ENCODE measurements at places on chromosomes 16 and 17.

- DNase-seq: no peak
Observed at GRCh38 chr16:30941600-30942425, 7.1 kb upstream of the ORAI3 start.

GRCh38 chr16:29694384-29695195 lies 15.6 kb downstream of the QPRT start:
- DNase-seq: no peak

GRCh38 chr17:5127910-5128309 lies 12.1 kb downstream of the USP6 start:
- no peak for DNase-seq

DNA sequence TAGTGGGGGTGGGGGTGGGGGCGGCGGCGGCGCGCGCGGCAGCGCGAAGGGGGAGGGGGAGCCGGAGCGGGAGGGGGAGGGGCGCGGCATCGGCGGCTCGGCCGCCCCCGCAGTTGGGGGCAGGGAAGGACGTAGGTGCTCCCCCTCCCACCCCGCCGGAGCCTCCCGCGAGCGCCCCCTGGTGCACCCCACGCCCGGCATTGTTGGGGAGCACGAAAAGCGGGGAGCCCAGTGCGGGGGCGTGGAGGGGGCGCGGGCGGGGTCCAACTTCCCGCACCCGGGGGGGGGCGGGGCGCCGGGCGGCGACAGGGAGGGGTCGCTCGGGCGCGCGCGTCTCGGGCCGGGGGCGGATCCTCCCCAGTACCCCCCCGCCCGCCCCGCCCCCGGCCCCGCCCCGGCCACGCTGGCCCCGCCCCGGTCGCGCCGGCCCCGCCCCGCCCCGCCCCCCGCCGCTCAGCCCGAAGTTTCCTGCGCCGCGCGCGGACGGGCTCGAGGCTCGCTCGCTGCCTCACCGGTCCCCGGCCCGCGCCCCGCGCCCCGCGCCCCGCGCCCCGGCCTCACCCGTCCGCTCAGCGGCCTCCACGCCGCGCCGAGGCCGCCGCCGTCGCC lies at the start of gene CACNA1H:
Gene CACNA1H, plus strand, starts transcription at position 456 of the 609 bp plus-strand sequence. CDS start 632 bp downstream, outside the sequence.
- no peak for DNase-seq

DNA sequence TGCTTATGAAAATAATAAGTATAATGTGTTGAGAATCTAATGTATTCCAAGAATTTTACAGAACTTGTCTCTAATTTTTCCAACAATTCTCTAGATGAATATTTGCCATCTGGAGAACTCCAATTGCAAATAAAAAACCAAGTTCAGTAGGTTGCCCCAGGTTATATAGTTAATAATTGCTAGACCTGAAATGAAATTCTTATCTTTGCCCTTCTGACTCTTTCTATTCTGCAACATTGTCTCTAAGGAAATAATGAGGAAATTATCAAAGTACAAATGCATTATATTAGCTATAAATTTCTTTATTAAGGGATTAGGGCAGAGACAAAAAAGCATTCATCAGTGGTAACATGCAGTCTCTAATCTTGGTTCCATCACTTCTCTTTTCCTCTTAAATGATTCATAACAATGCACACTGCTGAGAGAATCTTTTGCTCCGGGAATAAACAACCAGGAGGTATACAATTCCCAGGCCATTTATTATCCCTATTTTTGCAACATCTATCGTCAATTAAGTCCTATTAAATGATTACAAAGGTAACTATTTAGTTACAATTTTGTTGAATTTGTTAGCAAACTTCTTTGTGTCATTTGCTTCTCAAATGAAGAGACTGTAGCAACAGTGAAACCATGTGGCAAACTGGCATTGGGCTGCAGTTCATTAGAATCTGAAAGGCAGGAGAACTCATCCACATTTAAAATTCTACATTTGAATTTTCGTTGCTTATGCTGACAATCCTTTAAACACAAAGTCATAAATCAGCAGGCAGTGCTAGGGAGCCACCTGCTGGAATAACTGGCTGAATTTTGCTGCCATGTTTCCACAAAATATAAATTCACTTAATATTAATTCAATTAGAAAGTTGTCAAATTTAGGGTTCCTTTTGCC lies 349.6 kb downstream of the KIF2B start:
- DNase-seq: no peak

- DNase-seq: no peak
Observed at GRCh38 chr16:8682551-8683259, 8.3 kb downstream of the ABAT start.
